ENCODE measurements at places on chromosomes 1 and 21.

DNA sequence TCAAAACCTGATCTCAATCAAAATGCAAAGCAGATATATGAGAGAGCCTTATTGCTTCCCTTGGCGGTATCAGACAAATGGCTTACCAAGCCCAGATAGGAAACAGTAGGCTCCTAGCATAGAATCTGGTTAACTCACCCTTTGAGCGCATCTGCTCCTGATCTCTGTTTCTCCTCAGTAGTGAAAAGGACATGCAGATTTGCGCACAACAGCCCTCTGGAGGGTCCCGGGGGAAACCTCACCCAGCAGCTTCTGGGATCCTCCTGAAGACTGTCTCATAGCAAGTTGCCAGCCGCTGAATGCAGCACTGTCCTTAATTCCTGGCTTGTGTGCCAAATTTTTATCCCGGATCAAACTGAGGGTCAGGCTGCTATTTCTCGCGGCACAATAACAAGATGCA is 192.2 kb downstream of the FASLG start:
- DNase-seq = no peak

DNA sequence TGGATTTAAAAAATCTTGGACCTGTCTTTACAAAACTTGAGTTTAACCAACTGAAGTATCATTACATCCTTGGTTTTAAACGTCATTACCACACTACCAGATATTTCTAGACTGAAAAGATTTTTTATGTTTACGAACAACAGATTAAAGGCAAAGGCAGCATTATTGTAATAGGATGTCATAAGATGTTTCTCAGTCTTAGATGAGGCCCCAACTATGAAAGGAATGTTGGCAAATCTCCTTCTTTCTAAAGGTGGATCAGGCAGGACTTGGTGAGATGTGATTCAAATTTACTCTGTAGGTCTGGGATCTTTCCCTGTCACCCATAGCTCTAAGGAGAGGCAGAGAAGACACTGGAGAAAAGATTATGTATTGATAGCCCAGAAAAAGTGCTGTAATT is 417.9 kb downstream of the PTBP2 start:
- DNase-seq = no peak

GRCh38 chr1:63414691-63415365 is 47.4 kb downstream of the ALG6 start:
- DNase-seq = no peak

DNA sequence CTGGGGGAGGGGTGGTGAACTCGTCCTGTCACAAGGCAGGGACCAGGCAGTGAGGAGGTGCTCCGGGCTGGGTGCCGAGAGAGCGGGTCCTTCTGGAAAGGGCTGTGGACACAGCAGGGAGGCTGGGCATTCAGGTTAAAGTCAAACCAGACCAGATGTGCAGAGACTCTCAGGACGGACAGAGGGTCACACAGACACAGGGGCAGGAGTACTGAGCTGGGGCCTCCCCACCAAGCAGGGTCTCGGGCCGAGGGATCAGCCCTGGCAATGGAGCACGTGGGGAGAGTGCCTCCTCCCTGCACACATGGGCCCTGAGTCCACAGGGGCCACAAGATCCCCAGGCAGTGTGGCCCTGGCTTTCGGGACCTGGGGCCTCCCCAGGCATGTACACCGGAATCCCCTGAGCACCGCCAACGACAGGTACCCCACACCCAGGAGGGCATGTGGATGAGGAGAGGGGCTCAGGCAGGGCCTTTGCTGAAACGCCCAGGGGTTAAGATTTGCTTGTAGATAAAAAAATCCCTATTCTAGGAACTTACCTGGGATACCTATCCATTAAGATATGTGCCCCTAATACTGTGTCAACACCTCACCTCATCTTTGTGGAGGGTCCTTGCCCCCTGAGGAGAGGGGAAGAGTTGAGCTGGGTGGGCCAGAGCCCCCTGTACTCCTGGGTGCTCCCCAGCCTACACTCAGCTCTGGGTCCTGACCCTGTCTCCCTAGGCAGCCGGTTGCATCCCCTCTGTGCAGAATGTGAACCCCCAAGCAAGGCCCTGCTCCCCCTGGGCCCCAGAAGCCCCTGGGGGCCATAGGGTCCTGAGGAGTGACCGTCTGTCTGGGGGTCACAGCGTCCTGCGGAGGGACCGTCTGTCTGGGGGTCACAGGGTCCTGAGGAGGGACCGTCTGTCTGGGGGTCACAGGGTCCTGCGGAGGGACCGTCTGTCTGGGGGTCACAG is 46.9 kb upstream of the ADARB1 start:
- no peak for DNase-seq

GRCh38 chr21:33393348-33393747 is 9.9 kb upstream of the IFNGR2 start:
- DNase-seq = no peak

DNA sequence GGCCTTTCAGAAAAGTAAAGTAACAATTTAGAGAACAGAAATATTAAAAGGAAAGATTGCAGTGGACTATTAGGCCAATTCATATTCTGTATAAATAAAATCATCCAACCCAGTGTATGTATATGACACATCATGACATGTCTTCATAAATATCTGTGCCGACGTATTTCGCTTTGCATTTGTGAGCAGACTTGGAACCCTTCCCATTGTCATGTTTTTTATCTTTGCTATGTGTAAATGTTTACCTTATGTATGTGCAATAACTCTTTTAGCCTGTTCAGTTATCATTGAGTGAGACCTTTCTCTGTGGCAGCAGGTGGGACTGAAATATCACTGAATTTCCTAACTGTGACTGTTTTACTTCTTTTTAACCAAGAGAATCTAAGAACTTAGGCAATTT is 58.0 kb upstream of the FAM3B start:
- DNase-seq = no peak

DNA sequence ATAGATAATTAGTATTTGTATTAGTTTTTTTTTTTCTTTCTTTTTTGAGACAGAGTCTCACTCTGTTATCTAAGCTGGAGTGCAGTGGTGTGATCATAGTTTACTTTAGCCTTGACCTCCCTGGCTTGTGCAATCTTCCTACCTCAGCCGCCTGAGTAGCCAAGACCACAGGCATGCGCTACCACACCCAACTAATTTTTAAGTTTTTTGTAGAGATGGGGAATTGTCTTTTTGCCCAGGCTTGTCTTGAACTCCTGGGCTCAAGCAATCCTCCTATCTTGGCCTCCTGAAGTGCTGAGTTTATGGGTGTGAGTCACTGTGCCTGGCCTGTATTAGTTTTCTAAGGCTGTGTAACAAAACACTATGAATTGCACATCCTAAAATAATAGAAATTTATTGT is 58.3 kb downstream of the MSH4 start:
- DNase-seq = no peak

- DNase-seq = no peak
Measured at GRCh38 chr1:48177257-48177656, 45.3 kb upstream of the SLC5A9 start.

DNA sequence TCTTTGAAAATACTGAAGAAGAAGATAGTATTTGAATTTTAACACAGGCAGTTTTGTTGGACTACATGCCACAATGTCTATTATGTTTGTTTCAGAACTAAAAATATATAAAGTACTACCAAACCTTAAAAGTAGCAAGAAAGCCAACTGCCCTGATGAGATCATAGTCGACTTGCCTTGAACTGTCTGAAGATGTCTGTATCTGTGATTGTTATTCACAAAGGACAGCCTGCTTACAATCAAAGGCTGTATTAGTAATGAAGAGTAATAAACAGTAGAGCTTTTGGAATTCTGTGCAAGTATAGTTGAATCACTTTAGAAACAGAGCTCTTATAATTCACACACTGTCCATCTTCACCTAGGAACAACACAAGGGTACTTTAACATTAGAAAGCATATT is 228.3 kb downstream of the NCAM2 start:
- no peak for DNase-seq

DNA sequence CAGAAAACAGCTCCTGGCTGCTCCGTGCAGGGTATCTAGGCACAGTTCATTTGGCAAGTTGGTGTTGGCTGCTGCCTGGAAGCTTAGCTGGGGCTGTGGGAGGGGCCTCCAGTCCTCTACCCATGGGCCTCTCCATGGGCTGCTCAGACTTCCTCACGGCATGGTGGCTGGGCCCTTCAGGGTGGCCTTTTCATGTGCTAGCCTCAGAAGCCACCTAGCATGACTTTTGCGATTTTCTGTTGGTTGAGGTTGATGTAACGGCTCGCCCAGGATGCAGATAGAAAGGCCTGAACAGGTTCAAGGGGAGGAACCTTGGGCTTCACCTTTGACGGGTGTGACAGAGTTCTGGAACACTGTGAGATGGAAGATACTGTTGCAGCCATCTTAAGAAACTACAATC is 25.8 kb upstream of the LHX4 start:
- DNase-seq = no peak

GRCh38 chr1:38009841-38010180 is 2.7 kb upstream of the UTP11 start:
- no peak for DNase-seq

DNA sequence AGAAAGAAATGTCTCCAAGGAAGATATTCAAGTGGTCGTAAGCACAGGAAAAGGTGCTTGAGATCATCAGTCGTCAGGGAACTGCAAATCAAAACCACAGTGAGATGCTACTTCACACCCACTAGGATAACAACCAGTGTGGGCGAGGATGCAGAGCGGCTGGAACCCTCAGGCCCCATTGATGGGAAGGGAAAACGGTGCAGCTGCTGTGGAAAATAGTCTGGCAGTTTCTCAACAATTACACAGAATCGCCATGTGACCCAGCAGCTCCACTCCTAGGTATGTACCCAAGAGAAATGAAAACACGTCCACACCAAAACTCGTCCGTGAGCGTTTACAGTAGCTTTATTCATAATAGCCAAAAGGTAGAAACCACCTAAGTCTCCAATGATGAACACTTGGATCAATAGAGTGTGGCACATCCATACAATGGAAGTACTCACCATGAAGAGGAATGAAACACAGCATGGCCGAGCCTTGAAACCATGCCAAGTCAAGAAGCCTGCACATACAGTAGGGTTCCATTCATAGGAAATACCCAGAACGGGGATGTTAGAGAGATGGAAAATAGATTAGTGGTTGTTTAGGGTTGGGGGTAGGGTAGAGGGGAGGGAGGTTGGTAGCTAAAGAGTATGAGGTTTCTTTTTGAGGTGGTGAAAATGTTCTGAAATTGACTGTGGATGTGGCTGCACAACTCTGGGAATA is 6.1 kb downstream of the DFFB start:
- DNase-seq = no peak

DNA sequence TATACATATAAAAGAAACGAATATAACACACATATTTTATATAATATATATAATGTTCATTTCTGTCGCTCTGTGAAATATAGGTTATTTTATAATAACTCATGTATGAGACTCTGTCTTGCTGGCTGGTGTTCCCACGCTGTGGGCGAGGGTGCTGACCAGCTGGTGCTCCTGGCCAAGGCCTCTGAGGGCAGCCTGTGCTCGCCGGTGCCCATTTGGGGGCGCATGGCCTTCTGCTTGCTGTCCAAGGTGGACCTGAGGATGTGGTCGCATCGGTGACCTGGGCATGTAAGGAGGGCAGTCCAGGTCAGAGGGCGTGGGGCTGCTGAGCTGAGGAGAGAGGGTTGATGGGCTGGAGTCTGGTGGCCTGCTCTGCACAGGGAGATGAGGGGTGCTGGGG is 1.1 kb upstream of the PCP4 start:
- DNase-seq = no peak
